CD4-positive, alpha-beta memory T cell (primary cell): ENCODE measurements at places on chromosomes 11 and 22. TPM values are rescaled to one million over a fixed set of nuclear protein-coding genes. Genes with fewer than 3 reads are reported as not detected.
A peak's percentile ranks its signal among the peaks of the same experiment; 100 is the strongest.

- peaks cover 18% of the 10 kb centered on the region for H3K4me1 ChIP-seq
- H3K4me3 ChIP-seq, result no peak overlapping the region
- DNase-seq, result no peak
- no peaks in the 10 kb centered on the region for H3K27me3 ChIP-seq
- H3K27ac ChIP-seq, result no peak overlapping the region
- H3K36me3 ChIP-seq, result peaks cover 6% of the 10 kb centered on the region
These were observed 45.2 kb downstream of the TBX1 start for GRCh38 chr22:19805821-19806212.

- no peaks in the 10 kb centered on the region for H3K27me3 ChIP-seq
- H3K36me3 ChIP-seq, result no peaks in the 10 kb centered on the region
- DNase-seq, result peak; percentile 56
- peaks cover 51% of the 10 kb centered on the region for H3K4me1 ChIP-seq
These were observed 1.2 kb downstream of the TRABD start for GRCh38 chr22:50186761-50187523.

DNA sequence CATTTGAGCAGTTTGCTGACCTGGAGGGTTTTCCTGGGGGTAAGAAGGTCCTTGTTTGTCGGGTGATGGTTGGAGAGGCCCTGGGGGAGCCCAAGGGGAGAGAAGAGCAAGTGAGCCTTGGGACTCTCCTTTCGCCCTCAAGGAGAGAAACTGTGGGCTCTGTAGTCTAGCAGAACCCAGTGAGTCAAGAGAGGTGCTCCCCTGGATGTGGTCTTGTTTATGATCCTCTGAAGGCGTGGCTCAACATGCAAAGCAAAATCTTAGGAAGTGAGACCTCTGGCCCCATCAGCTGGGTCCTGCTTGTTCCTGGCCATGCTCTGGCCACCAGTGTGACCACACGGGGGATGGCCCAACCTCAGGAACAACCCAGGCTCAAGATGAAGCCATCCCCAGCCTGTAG lies 66.5 kb upstream of the ALX4 start:
- H3K4me1 ChIP-seq, result no peaks in the 10 kb centered on the region
- H3K27ac ChIP-seq, result no peak overlapping the region
- no peaks in the 10 kb centered on the region for H3K36me3 ChIP-seq

Gene PARVG
- 191 TPM for total RNA-seq
